ENCODE measurements at places on chromosomes 12 and 14.

DNA sequence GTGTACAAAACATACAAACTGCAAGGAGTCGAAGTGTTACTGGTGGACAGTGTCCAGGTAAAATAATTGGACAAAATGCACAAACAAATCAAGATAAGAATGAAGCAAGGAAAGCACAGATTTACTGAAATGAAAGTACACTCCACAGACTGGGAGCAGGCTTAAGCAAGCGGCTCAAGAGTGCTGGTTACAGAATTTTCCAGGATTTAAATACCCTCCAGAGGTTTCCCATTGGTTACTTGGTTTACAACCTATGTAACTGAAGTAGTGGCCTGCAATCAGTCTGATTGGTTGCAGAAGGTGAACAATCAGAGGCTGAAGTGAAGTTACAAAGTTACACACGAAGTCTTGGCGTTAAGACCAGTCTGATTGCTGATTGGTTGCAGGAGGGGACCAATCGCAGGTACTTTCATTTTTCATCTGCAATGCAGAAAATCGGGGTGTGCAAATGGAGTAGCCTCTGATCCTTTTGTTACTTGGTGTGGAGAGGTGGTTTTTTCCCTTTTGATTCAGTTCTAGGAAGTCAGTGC is 11.6 kb upstream of the SCN8A start:
- DNase-seq: no peak

- no peak for DNase-seq
Observed at GRCh38 chr14:24840204-24840893, 206.4 kb upstream of the GZMB start.

GRCh38 chr12:123671876-123672275 is 963 bp downstream of the TCTN2 start:
- DNase-seq: no peak

DNA sequence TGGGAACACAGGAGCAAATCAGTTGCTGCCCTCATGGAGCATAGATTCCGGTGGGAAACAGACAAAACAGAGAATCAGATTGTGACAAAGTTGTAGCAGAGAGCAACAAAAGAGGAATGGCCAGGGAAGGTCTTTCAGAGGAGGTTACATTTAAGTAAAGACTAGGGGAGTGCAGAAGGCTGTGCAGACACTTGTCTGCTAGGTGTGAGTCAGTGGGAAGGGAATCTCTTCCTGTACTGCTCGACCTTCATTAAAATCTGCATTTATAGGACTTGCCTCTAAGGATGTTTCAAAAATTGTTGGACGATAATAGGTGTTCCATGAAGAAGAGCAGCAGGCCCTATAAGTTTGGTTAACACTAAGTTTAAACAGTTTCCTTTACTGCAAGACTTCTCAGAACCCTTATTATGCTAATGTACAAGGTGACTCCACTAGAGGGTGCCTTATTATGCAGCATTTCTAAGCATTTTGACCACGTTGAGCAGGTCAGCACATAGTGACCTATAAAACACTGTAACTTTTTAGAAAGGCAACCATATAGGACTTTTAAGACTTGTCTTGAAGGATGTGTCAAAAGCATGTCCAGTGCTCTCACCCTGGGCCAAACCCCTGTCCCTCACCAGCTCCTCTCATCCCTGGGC is 91.8 kb upstream of the RIC8B start:
- no peak for DNase-seq

GRCh38 chr14:45254771-45255170 is 1.8 kb upstream of the MIS18BP1 start:
- no peak for DNase-seq

- no peak for DNase-seq
Observed at GRCh38 chr14:82537831-82538230, 1004.2 kb upstream of the SEL1L start.

- DNase-seq: no peak
Observed at GRCh38 chr14:55438066-55438683, 2.2 kb downstream of the TBPL2 start.

DNA sequence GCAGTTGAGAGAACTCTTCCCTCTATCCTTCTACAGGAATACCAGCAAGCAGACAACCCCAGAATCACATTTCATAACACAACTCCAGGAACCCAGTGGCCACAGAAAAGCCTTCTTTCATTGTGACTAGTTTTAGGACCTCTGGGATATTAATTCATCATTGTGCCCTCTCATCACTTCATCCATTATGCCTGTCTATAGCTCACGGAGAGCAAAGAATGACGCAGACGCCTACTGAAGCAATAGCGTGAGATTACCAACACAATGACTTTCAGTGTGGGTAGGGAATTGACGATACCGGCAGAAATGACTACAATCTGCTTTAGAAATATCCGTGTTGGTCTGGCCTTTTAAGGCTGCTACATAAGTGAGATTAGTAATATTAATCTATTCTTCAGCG is 158.1 kb upstream of the FOXG1 start:
- DNase-seq: no peak

GRCh38 chr14:73829526-73830431 is 21.9 kb upstream of the PTGR2 start:
- peak; percentile 39 for DNase-seq

- DNase-seq: no peak
Observed at GRCh38 chr12:125229878-125230530, 164.8 kb downstream of the AACS start.

GRCh38 chr12:82474181-82474797 is 116.0 kb downstream of the METTL25 start:
- no peak for DNase-seq

DNA sequence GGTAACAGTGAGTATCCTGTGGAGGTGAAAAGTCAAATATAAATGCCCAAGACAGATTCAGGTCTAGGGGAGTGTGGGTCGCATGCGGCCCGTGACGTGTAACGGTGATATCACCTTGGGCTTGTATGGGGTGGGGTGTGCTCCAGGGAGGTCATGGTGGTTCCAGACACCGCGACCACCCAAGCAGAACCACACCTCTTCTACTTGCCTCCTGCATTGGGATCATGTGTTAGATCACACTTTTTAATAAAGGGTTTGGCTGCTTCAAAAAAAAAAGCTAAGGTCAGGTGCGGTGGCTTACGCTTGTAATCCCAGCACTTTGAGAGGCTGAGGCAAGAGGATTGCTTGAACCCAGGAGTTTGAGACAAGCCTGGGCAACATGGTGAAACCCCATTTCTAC is 4.5 kb downstream of the FBLN5 start:
- DNase-seq: no peak

GRCh38 chr12:116150001-116150400 is 127.5 kb downstream of the MED13L start:
- no peak for DNase-seq

GRCh38 chr12:98317939-98318899 is 197.2 kb upstream of the TMPO start:
- no peak for DNase-seq

GRCh38 chr14:59214702-59215302 is 26.3 kb downstream of the DAAM1 start:
- DNase-seq: no peak

DNA sequence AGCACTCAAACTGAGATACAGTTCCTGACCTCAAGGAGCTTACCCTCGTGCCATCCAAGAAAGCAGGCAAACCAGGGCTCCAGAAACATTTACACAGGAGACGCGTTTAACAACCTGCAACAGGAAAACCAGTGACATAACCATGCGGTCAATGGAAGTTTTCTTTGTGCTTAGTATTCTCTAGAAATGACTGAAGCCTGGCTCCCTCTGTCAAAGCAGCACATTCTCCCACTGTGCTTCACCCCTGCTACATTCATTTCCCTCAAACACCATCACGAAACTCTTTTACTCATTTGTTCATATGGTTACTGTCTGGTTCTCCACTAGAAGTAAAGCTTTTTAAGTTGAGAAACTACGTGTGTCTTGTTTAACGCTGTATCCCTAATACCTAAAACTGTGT is 161.3 kb upstream of the CCND2 start:
- no peak for DNase-seq

- DNase-seq: no peak
Observed at GRCh38 chr14:100296106-100296651, 10.1 kb downstream of the SLC25A29 start.

GRCh38 chr12:132618683-132619043 is at the start of gene P2RX2:
Gene P2RX2, plus strand, starts transcription at chr12:132618776. Its CDS starts 41 bp downstream, at chr12:132618817.
- no peak for DNase-seq
